ENCODE measurements at places on chromosomes 1 and 21.

GRCh38 chr1:58090640-58091039 lies 455.9 kb downstream of the OMA1 start:
- no peak for DNase-seq

DNA sequence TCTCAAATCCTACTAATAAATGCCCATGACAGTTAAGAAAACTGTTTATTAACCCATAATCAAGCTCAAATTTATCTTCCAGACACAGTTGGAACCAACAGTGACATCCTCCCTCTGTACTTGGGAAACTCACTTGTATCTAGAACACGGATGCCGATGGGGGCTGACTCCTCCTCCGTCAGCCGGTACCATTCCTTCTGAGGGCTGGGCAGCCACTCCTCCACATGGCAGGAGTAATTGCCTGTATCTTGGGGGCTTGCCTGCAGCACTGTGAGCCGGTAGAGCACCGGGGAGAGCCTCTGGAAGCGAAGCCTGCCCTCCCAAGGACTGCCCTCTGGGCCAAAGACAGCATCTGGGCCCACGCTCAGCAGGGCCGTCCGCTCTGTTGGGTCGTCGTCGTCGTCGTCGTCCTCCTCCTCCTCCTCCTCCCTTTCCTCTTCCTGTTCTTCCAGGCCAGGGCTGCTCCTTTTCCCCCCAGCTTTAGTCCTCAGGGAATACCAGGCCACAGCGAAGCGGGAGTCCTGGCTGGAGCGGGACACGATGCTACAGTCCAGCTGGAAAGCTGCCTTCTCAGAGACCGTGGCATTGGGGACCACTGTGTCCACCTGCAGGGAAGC lies 8.5 kb upstream of the CD58 start:
- DNase-seq: no peak

- DNase-seq: peak; percentile 83
Observed at GRCh38 chr21:42460391-42461184, 35.4 kb downstream of the RSPH1 start.

- DNase-seq: no peak
Observed at GRCh38 chr1:19120070-19120469, 90.0 kb downstream of the UBR4 start.

- DNase-seq: no peak
Observed at GRCh38 chr1:16375521-16376340, 8.7 kb downstream of the SZRD1 start.

GRCh38 chr1:2638466-2639115 lies 5.8 kb upstream of the MMEL1 start:
- DNase-seq: no peak

GRCh38 chr1:172613294-172613693 lies 45.6 kb upstream of the FASLG start:
- no peak for DNase-seq

GRCh38 chr1:234231061-234231892 lies 142.0 kb upstream of the COA6 start:
- DNase-seq: no peak

- no peak for DNase-seq
Observed at GRCh38 chr1:96721053-96721415, 550 bp upstream of the PTBP2 start.

DNA sequence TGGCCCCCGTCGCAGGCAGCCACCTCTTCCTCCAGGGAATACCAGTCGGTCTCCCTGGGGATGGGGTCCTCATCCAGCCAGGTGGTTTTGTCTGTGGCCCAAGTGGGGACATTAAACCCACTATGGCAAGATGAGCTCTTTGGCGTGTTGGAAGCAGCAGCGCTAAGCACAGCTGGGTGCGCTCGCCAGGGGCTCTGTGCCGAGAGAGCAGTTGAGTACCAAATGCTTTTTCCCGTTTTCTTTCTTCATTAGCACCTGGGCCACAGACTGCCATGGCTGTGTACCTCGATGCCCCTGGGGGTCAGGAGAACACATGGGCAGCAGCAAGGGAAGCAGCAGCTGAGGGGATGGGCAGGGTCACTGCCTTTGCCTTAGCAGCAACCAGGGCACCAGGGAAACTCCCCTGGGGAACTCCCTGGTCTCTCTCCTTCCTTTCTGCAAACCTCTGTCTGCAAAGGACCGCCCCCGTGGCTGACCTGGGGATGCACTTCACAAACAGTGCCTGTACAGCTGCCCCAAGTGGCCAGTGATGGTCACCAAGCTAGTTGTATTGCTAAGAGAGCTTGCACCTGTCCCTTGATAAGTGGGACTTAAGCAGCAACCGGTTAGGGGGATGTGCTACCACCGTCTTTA lies 31.1 kb downstream of the EDARADD start:
- DNase-seq: no peak

GRCh38 chr1:28416509-28417194 lies 47.1 kb downstream of the PHACTR4 start:
- DNase-seq: no peak

- DNase-seq: no peak
Observed at GRCh38 chr1:3551290-3551678, 60.0 kb downstream of the MEGF6 start.

- DNase-seq: no peak
Observed at GRCh38 chr1:24101796-24102586, 9.9 kb downstream of the MYOM3 start.

GRCh38 chr1:93995837-93996536 lies 86.8 kb upstream of the GCLM start:
- DNase-seq: no peak

- peak; percentile 60 for DNase-seq
Observed at GRCh38 chr1:58739856-58740466, 40.1 kb upstream of the MYSM1 start.

DNA sequence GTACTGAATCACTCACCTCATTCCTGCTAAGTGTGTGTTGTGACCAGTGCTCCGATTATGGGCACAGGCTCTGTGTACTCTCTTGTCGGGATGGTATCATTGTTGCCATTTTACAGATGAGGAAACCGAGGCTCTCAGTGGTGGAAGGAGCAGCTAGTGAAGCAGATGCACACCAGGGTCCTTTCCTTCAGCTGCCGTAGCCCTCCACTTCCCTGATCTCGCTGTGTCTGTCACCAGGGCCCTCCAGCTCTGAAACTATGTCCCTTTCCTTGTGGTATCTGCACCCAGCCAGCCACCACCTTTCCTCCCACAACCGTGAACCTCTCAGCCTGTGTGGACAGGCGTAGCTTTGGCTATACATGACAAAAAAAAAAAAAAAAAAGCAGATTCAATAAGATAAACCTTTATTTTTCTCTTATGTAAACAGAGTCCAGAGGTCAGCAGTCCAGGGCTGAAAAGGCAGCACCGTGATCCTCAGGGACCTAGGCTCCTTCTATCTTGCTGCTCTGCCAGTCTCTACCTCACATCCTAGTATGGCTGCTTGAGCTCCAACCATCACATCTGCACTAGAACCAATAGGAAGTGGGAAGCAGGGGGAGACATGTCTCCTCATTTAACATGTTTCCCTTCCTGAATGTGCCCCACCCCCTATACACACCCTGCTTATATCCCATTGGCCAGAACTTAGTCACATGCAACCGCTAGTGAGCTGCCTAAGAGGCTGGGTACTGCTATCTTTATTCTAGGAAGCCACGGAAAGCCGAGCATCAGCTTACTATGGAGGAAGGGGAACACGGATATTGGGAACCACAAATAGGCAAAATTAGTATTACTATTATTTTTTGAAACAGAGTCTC lies 44.3 kb downstream of the TMEM51 start:
- DNase-seq: no peak

GRCh38 chr1:114455102-114455785 lies 55.8 kb downstream of the TRIM33 start:
- DNase-seq: no peak

DNA sequence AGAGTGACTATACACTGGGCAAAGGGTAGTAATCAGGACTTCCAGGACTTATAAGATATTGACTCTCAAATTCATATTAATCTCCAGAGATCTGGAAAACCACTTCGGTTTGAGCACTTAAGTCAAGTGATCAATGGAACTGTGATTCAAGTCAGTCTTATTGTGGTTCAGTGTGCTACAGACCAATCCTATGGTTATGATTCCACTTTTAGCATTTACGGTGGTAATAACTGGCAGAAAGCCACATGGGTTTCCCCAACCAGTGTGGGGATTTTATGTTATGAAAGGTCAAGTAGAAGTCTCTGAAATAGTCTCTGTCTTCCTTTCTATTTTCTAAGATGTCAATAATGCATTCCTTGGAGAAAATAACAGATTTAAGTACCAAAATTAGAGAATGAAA lies 151.3 kb upstream of the NEGR1 start:
- no peak for DNase-seq

GRCh38 chr1:89669441-89669840 lies 36.5 kb downstream of the LRRC8C start:
- DNase-seq: no peak

DNA sequence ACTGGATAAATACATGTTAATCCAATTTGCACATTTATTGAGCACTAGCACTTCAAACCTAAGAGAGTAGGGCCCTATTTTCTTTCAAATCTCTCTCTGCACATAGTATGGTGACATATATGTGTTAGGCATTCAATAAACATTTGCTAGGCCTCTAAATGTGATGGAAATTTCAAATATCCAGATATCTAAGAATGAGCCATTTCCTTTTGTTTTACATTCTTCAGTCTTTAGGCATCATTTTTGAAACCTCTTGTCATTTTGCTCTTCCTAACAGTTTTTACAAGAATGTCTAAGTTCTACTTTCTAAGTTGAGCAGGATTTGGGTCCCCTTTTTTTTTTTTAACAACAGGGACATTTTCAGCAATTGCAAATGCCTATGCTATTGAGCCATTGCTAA lies 395.7 kb upstream of the ST6GALNAC5 start:
- DNase-seq: no peak

- no peak for DNase-seq
Observed at GRCh38 chr1:12158357-12159092, 8.3 kb upstream of the TNFRSF1B start.

DNA sequence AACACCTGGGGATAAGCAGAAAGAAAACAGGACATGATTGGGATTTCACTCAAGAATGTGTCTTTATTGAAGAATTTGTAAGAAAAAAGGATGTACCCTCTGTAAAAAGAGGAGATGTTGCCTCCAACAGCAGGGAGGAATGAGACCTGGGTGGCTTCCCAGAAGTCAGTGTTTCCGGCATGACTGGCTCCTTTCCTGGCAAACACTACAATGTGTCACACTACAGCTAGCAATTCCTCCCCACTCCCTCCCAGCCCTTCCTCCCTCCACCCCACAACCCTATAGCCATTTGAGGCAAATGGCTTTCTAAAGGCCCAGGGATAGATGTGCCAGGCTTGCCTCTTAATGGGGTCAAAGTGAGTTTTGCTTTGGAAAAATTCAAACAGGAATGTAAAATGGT lies 11.5 kb upstream of the COL8A2 start:
- DNase-seq: no peak

- no peak for DNase-seq
Observed at GRCh38 chr1:27885621-27886352, 13.4 kb downstream of the THEMIS2 start.

DNA sequence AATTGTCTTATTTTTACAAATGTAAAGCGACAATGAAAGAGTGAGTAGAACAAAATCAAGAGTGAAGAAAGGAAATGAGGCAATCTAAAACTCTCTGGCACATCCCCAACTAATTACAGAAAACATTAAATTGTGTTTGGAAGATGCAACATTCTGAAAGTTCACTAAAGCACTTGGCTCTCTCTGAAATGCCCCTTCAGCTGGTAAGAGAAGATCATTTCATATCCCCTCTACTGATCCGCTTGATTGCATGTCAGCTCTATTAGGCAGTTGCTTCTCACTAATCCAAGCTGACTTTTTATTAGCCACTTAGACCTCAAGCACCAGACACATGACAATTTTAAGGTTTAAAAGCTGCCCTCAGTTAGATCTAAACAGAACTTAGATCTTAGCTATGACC lies 262.8 kb upstream of the PRMT6 start:
- no peak for DNase-seq

DNA sequence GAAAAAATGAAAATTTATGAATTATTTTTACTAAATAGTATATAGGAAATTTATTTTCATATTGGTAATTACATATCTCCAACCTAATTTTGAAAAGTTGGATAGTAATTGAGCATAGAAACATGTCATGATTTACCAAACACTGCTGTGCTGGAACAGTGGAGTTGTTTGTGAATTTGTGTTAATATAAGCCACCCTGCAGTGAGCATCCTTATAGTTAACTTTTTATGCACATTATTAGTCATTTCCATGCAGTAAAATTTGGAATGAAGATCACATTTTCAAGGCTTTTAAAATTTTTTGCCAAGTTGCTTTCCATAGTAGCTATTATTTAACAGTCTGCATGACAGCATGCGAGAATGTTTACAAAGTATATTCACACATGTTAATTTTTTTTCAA lies 78.3 kb downstream of the VPS26C start:
- DNase-seq: no peak

DNA sequence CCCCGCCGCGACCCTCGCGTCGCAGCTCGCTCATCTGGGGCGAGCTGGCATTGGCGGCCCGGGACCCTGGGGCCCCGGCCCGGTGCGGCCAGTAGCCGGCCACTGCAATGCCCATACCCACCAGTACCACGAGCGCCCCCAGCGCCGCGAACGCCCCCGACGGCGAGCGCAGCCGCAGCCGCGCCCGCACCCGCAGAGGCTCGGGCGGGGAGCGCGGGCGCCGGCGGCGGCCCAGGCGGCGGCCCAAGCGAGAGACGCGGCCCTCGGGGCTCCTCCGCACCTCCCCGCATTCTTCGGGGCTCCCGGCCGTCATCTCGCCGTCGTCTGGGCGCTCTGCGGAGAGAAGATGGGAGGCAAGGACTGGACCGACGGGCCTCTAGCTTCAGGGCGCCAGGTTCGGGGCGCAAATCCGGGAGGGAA lies 2.2 kb downstream of the TMEM200B start:
- DNase-seq: no peak

DNA sequence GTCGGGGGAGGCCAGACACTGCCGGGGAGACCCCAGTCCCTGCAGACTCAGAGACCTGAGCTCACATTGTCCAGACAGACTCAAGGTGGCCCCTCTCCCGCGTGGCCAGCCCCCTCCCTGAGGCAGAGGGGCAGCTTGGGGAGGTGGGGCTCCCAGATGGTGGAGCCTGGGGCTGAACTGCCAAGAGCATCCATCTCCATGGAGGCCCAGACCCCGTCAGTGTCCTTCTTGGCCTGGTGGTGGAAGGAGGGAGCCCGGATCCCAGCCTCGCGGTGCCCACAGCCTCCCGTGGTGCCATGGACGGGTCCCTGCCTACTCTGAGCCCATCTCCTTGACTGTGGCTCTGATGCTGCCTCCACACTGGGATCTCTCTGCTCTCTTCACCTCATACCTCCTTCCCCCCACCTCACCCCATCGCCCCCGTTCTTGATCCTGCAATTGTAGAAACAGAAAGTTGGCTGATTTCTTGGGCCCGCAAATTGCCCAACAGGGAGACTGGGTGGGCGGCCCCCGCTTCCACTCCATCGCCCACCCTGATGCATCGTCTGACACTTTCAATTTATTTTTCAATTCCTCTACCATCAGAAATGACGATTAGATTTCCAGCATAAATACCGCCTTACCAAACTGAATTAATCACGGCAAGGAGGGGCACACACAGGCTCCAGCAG lies 348.9 kb downstream of the MATN1 start:
- no peak for DNase-seq

GRCh38 chr1:76833856-76834255 lies 33.4 kb upstream of the ST6GALNAC5 start:
- no peak for DNase-seq

GRCh38 chr1:119336848-119337247 lies 31.7 kb upstream of the HAO2 start:
- DNase-seq: no peak

- DNase-seq: no peak
Observed at GRCh38 chr21:32256873-32257620, 21.8 kb downstream of the MIS18A start.

- DNase-seq: no peak
Observed at GRCh38 chr1:3070309-3070643, 1.3 kb downstream of the PRDM16 start.
